T-helper 2 cell (primary cell): ENCODE measurements at places on chromosomes 7 and 10.

DNA sequence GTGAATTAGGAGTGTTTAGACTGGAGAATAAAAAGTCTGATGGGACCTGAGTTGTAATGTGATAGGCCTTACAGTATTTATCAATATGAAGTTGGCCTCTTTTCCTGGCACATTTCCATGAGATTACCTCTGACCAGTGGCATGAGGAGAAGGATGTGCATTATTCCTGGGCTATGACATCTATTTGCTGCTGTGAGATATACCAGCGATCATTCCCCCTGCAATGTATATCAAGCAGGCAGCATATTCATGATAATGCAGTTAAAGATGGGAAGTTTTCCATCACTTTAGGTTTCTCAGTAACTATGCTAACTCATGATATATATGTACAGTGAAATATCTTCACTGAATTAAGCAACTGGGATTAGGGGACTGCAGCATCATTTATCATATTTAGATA is 142.8 kb upstream of the MBL2 start:
- DNase-seq, result no peak

DNA sequence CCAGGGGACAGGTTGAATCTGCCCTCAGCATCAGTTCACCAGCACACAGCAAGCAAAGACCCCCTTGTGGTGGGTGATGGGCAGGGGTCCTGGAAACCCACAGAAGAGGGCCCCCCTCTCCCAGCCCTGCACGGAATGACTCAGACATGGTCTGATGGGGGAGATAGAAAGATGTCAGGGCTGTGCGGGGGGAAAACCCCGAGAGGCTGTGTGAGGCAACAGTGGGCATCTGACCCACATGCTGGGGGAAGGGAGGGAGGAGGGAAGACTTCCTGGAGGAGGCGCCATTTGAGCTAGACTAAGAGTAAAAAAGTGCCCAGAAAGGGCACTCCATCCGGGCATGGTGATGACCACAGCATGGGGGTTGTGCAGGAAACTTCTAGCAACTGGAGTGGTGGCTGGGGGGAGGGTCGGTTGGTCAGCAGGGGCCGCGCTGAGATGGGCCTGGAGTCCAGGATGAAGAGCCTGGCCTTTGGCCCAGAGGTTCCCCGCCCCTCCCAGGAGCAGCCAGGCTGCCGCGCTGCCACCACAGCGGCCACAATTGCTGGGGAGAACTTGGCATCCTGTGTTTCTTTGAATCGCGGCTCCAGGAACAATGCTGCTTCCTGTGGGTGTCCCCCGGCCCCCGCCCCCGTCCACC is 2.5 kb downstream of the LFNG start:
- DNase-seq, result peak; percentile 60

DNA sequence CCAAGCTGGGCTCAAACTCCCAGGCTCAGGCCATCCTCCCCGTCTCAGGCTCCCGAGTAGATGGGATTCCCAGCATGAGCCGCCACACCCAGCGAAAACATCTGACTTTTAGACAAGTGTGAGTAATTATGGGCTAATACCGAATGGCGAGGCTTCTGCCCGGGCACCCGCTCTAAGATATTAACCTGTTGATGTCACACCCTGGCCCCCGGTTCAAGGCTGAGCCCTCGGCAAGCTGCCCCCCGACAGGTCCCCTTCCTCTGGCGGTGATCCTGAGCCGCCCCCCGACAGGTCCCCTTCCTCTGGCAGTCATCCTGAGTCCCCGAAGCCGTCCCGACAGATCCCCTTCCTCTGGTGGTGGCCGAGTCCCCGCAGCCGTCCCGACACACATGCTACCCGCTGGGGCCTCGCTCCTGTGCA is 5.2 kb downstream of the PSMG3 start:
- DNase-seq, result no peak

DNA sequence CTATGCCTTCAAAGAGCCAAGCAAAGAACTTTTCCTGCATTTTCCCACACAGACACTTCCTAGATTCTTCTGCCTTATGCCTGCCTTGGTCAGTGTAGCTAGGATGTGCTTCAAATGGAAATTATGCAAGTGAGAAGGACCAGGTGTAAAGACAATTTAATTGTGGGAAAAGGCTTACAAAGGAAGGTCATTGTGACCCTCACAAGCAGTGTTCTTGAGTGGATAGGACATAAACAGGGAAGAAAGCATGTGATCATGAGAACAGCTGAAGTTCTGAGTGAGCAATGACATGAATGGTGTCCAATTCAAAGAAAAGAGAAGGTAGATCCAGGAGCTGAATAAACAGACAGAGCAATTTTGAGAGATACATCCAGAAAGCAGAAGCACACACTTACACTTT is 1.3 kb upstream of the PIP start:
- DNase-seq, result no peak

- DNase-seq, result no peak
Measured at GRCh38 chr10:48714088-48714487, 29.4 kb downstream of the WDFY4 start.

DNA sequence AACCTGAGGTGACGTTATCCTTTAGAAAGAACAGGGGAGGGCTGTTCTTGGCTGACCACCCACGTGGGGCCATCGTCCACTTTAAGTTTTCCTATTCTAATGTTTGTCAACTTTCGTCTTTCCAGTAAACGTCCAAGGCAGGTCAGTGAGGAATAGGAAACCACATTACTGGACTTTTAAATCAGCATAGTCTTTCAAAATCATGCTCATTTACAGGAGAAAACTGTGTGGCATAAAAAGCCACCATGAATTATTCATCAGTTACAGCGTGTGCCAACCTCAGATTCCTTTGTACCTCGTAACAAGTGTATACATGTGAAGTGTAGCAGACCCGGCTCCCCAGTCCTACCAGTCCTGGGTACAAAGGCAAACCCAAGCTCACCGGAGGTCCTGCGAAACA is 25.1 kb upstream of the ABLIM1 start:
- DNase-seq, result no peak

GRCh38 chr7:19811386-19811785 is 38.0 kb upstream of the TMEM196 start:
- DNase-seq, result no peak

DNA sequence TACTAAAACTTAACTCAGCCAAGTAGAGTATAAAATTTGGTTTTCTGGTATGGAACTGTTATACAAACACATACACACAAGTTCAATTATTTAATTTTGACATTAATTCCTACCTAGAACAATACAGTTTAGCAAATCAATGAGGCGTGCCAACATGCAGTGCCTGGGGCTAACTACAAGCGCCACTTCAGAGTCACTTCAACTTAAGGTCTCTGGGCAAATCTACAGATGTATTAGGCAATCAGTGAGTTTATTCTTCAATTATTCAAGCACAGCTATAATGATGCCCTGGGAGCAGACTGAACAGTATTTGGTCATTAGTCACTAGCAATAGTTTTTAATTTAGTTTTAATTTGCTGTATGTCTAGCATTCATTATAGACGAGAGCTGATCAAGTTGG is 51.6 kb downstream of the HIBADH start:
- DNase-seq, result no peak

GRCh38 chr7:91869661-91870060 is 10.8 kb downstream of the MTERF1 start:
- DNase-seq, result no peak

DNA sequence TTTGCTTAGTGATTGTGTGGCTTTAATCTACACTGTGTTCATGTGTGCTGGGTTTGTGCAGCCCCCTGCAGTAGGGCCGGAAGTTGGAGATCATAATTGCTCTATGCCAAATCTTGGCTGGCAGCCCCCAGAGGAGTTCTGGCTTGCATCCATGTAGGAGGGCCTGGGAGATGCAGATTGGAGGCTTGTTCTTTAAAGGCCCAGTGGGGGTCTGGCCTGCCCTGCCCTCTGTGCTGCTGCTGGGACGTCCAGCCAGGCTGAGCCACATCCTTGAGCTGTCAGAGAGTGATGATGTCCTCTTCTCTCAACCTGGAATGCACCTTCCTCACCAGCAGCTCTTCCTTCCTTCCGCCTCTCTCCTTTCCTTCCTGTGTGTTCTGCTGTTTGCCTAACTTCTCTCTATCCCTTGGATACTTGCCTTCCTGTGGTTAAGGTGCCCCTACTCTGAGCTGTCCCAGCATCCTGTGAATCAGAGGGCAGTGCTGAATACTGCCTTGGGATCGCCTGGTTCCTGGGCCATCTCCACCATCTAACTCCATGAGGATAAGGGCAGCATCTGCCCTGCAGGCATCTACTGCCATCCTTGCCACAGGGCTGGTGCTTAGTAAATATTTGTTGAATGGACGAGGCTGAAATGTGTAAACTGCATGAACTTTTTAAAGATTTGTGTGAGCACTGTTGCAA is 30.2 kb downstream of the DOCK1 start:
- no peak for DNase-seq

GRCh38 chr7:42237811-42238541 is 967 bp upstream of the GLI3 start:
- DNase-seq, result no peak

GRCh38 chr10:3898821-3899220 is 113.8 kb upstream of the KLF6 start:
- DNase-seq, result no peak

DNA sequence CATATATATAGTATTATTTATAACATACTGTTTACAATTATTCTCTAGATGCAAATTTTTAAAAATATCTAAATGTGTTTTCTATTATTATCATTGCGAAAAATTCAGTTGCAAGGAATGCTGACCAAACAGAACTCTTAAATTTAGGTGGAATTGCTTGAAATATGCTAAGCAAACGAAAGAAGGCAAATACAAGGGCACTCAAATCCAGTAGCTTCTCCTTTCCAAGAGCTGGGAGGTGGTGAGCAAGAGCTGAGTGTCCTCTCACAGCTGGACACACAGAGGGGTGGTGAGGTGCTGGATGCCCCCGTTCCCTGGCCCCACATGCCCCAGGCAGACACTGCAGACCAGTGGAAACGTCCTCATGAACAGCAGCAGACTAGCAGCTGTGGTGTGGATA is 166.0 kb downstream of the TAX1BP1 start:
- DNase-seq, result no peak

DNA sequence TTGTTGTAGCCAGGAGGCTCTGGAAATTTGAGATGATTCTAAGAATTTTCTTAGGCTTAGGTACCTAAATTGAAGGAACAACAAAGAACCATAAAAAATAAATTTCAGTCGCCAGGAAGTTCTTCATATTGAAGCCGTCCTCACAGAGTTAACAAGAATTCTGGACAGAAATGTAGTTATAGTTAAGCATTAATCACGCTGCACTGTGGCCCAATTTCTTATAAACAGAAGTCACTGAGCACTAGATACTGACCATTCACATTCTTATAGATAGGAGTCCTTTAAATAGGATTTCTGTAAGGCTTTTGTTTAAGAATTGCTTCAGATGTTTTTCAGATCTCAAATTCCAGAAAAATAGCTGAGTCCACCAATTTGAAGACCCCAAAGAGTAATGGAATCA is 256.2 kb upstream of the PITRM1 start:
- DNase-seq, result no peak

DNA sequence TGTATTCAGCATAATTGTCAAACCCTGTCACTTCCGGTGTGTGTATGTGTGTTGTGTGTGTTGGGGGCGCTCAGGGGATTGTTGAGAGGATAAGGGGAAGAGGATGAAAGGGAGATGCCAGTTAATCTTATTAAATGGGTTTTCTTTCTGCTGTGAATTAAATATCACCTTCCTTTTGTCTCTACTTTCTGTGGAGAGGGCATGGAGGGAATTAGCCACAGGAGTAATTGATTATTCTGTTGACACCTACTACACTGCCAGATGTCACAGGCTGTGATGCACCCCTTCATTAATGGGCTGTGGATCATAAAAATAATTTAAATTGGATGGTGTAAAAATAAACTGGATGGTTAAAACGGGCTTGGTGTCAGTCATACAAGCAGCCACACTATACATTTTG is 311.9 kb downstream of the MDFIC start:
- DNase-seq, result no peak

GRCh38 chr10:114811862-114812261 is 9.7 kb upstream of the FHIP2A start:
- peak; percentile 59 for DNase-seq

DNA sequence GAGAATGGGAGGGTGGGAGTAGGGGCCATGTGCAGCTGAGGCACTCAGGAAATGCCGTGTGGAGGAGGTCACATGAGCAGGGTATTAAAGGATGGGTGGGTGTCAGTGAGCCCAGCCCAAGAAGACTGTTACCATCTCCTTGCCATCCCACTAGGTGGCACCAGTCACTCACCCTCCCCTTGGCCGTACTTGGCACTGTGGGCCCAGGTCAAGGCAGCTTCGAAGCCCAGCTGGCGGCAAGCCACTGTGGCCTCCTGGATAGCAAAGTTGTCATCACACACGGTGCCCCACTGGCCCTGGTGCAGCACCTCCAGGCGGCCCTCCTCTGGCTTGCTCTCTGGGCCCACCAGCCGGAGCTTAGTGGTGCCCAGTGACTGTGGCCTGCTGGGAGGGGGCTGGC is 5.4 kb downstream of the LOXL4 start:
- no peak for DNase-seq

DNA sequence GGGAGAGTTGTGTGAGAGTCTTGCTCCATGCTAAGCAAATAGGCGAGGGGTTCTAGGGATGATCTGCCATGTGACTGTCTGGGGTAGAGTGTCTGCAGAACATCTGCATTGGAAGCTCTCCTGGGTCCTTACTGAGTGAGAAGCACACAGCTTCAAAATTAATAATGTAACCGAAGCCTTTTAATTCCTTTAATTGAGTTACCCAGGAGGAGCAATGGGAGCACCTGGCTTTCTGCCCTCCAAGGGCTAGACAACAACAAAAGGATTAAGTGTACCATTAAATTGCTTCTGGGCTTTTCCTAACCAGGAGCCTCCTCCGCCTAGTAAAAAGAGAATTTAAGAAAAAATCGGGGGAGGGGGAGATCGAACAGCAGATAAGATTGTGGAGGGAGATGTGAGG is 102.0 kb upstream of the TBX20 start:
- DNase-seq, result no peak

DNA sequence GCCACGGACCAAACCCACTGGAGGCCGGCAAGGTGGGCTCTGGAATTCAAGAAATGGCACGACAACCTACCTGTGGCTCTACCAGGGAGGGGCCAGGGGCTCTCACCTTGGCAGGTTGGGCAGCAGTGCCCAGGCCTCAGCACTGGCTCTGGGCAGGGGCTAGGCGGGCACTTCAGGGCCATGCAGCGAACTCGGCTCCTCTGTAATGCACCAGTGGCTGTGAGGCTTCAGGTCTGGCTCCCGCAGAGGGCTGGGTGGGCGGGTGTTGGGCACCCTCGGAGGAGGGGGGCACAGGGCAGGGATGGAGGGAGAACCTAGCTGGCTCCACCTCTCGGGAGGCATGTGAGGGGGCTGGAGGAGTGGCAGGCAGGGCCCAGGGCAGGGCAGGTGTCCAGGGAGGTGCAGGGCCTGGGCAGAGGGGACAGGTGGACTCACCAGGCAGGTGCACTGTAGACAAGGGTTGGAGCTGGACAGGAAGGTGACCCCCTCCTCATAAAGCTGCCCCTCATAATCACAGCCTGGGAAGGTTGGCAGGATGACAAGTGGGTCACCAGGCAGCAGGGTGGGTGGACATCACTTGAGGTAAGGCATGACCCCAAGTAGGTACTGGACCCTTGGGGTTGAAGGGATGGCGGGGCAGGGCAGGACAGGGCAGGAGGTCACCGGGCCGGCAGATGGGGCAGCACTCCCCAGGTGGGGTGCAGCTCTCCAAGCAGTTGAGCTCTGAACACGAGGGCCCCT is 6.7 kb downstream of the KCP start:
- no peak for DNase-seq

- DNase-seq, result no peak
Measured at GRCh38 chr7:25105911-25106310, 19.1 kb downstream of the CYCS start.
